ENCODE measurements at places on chromosomes 6 and 20.

DNA sequence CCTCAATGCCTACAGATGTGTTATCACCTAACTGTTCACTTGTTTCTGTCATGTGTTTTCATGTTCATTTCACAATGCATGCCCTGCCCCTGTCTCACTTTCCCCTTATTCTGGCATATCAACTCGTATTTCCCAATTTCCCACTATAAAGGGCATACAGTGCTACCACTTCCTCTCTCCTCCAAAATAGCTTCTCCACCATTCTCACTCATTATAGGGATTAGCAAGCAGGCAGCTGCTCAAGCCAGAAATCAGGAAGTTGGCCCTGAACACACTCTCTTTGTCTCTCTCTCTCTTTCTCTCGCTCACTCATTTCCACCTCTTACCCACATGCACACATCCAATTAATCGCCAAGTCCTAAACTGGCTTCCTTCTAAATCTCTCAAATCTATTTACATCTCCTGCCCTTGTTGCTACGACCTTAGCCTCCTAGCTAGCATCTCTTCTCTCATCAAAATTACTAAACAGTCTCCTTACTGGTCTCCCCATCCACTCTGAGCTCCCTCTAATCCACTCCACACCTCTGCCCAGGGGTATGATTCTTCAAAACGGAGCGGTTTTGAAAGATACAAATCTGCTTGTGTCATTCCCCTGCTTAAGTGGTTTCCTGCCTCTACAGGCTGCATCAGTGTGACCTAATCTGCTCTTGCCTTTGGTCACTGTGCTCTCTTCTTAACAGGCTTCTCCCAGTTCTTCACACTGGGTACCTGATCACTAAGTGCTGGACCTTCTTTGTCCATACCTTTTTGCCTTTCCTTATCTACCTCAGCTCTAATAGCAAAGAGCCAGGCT lies 196.2 kb downstream of the BTBD9 start:
- no peak for DNase-seq

DNA sequence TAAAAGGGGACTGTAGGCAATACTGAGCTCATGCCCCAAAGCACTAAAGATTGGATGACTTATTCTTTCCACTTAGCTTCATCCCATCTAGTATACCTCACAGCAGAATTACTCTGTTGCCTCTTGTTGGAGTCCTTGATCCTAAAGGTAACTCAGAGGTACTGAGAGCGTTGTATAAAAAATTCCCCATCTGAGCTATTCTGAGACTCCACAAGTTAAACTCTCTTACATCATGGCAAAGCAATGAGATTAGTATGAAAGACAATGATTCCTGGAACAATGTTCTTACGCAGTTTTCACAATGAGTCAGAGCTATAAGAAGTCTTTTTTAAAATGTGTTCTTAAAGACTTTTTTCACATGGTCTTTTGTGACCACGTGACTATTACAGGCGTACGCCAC lies 370.1 kb downstream of the ADGRB3 start:
- no peak for DNase-seq

- DNase-seq = no peak
Measured at GRCh38 chr6:149170564-149171452, 146.7 kb upstream of the TAB2 start.

- DNase-seq = no peak
Measured at GRCh38 chr20:38581013-38581412, at the start of gene ADIG. Gene ADIG, plus strand, starts transcription at chr20:38581197. Its CDS starts 54 bp downstream, at chr20:38581251.

DNA sequence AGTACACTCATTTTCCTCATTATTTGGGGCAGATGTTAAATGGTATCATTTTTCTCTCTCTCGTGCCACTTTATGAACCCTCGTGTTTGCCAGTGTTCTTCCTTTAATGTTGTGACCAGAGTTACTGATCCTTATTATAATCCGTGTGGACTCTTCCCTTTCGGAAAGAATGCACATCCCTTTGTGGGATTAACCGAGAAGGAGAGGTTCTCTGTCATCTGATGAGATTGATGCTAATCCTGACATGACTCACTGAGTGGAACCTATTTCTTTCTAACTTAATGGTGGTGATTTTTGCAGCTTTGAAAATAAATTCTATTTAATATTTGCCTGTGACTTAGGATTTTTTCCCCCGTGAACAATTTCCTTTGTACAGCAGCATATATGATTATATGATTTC lies 300.0 kb upstream of the MAN1A1 start:
- DNase-seq = no peak

DNA sequence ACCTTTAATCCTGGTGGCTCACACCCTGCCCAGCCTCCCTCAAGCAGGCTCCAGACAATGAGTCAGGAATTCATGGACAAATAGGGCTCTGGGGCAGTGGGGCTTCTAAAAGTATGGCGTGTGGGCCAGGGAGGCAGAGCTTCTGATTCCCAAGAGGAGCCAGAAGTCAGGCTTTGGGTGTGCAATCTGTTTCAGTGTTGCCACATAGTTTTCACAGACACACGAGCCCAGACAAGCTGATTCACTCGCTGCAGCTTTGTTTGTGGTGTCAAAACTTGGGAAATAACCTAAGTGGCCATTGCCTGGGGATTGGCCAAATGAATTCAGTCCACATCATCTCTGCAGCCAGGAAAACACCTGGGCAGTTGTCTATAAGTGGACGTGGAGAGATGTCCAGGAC lies 9.2 kb downstream of the PEDS1 start:
- no peak for DNase-seq

- DNase-seq = no peak
Measured at GRCh38 chr6:90286884-90287488, 9.7 kb downstream of the BACH2 start.

GRCh38 chr6:168440520-168441433 lies at the start of gene SMOC2:
Gene SMOC2, plus strand, starts transcription at chr6:168441184. Its CDS starts 187 bp downstream, at chr6:168441371.
- DNase-seq = no peak

DNA sequence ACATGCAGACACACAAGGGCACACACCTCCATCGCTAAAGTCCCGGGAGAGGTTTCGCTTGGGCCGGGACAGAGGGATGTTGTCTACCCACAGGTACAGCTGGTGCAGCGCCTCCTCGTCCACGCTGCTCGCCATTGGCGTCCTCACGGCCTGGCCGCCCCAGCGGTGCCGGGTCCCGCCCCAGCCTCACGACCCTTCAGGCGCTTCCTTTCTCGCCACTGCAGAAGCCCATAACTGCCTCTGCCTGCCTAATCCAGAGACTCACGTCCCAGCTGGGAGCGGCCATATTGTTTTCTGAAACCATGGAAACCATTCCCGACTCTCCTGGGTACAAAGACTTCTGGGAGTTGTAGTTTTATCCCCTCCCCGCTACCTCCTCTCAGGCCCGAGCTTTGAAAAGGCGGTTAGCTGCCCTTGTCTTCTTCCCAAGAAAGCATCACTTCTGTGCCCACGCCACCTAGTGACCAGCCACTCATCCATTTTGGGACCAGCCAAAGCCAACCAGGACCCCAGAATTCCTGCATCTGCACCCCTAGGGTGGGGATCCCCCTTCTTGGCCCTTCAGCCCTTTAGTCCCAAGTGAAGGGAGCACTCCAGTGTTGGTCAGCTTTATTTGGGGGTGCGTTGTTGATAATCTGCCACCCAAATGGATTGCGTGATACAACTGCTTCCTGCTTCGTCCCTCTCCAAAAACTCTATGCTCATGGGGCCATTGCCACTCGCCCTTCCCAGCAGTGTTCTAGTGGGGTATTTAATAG lies at the start of gene SPEF1:
SPEF1 (minus strand) TSS at position 296 of the 758 bp plus-strand sequence; CDS start at position 135, 161 bp downstream.
- DNase-seq = peak; percentile 61

DNA sequence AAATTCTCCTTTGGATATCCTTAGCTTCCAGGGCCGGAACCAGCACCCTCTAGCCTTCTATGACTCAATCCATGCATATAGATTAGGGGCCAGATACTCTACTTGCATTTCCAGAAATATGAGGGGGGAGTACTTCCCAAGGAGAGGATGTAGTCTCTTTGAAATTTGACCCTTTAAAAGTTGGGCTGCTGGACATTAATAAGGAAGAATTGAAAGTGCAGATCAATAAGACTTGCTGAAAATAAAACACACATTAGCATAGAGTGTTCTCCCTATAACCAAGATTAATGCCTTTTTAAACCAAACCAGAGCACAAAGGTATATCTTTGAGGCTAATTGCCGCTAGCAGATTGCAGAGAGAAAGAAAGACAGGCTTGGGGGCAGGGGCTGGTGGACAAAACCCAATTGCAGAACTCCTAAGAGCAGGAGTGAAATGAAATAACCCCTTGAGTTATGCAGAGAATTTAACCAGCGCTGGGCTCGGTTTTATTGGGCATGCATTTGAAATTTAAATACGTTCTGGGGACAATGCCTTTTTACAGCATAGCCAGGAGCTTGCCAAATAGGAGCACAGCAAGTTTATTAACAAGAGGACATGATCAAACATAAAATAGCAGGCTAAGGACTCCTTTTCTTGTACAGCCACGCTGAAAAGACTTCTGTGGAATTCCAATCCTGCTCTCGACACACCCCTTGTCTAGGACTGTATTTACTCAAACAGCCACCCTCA lies 108.2 kb upstream of the SALL4 start:
- DNase-seq = no peak

DNA sequence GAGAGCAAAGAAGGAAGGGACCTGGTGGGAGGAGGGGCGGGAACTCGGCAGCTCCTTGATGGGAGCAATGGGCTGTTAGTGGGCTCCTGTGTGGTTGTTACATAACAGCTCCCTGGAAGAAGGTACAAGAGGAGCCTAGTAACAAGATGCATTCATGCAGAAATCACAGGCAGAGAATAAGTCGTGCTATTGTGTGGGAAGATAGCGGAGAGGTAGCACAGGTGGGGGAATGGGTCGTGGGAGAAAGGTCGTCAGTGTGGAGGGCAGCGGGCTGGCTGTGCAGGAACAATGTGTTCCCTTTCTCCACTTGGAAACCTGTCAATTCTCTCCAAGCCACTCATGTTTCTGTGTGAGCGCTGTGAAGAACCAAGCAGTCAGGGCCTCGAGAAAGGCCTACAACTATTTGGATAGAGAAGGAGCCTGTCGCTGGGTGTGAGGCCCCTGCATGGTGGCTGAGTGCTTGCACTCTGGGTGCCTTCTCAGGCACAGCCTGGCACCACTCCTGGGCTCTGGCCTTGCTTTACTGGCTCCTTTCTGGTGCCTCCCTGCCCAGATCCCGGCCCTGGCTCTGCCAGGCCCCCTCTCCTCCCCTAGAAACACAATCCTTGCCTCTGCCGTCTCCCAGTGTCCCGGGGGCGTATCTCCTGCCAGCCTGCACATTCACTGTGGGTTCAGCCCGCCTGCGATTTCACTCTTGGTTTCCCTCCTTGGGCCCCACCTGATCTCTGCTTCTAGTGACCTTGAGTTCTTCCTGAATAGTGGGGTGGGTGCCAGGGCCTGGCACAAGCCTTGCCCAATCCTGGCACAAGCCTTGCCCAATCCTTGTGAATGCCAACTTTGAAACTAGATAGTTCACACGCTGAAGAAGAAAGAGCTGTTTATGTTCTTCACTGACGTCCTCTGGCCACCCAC lies 7.4 kb upstream of the FGD2 start:
- no peak for DNase-seq
